ENCODE measurements at places on chromosomes 12 and 14. TPM values are rescaled to one million over a fixed set of nuclear protein-coding genes. Genes with fewer than 3 reads are reported as not detected.

MORN3 gene
- 0.35 TPM for polyA plus RNA-seq

SOX5 gene
- 6.7 TPM for polyA plus RNA-seq

DNA sequence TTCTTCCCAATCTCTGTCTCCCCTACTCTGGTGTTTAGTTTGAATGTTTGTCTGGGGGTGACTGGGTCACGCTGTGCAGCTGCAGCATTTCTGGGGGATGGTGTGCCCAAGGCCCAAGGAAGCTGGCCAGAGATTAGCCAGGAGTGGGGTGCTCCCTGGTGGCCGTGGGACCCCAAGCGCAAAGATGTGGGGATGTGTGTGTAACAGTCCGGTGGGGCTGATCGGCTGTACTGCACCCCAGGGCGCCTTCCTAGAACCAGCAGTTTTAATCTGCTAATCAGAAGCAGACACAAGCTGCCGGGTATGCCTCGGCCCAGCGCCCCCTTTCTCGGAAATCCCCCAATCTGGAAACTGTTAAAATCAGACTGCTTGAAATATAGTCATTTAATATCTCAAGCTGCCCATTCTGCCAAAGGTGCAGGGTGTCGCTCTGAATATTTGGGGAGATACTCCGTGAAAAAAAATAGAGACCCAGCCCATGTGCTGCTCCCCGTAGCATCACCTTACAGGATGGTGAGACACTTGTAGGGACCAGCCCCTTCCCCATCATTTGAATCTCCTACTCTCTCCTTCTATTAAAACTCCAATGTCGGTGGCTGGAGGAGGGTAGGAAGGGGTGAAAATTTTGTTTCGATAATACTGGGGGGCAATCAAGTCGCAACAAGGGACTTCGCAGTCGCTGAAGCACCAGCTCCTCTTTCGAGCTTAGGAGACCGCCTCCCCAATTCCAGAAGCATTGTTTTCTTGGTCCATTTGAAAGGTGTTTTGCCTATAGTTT lies 4.3 kb downstream of the HOXC9 start:
- DNase-seq, result no peak

DNA sequence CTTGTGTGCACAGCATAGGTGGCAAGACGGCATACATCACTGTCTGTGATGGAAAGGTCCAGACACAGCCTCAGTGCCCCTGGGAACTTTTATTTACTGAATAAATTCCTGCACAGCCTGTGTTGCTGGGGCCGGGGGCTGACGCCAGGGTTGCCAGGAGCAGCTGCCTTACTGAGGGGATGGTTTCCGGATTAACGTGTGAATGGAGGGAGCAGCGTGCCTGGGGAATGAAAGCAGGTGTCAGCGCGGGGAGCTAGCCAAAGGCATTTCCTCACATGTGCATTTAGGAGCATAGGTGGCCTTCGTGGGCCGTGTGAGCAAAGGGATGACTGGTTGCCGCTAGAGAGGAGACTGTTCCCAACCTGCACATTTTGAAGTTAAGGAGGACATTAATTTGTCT lies 41.6 kb downstream of the SFSWAP start:
- DNase-seq, result no peak

Data from AG04450 (cell line).